Glutamatergic neuron (in vitro differentiated cells): ENCODE measurements at places on chromosomes 2 and 18.
A peak's percentile ranks its signal among the peaks of the same experiment; 100 is the strongest.

DNA sequence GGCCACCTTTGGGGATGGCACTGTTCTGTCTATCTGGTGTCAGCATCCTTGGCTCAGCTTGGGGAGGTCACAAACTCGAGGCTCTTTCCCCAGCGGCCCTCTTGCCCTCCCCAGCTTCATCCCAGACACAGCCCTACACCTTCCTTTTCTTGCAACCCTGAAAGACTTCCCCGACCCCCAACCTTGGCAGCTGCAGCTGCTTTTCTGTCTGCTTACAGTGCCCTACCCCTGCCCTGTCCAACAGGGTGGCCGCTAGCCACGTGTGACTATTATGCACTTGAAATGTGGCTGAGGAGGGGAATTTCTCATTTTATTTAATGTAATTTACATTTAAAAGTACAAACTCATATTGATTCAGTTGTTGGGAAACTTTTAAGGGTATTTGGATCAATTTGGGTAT lies 41.3 kb downstream of the NGEF start:
- no peak for DNase-seq

- DNase-seq, result no peak
These were observed 28.7 kb downstream of the CYP26B1 start for GRCh38 chr2:72118951-72119350.

- DNase-seq, result no peak
These were observed 363.9 kb downstream of the KCNJ3 start for GRCh38 chr2:155062250-155062921.

DNA sequence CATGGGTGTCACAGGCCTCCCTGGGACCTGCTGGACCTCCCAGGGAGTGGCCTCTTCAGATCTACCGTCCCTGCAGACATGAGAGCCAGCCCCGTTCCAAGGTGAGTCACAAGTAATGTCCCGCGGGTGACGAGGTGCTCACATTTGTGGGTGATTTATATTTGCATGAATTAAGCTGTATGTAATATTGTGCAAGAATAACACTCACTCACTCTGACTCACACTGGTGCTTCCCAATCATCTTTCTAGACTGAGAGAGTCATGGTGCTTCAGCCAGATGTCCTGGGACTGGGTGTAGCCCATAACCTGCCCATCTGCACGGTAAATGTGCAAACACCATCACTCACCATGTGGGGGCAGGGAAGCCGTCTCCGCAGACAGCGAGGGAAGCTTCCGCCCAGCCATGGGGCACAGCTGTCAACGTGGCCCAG lies 347.5 kb upstream of the SALL3 start:
- no peak for DNase-seq

GRCh38 chr18:9760641-9761040 lies 52.5 kb downstream of the RAB31 start:
- no peak for DNase-seq

- no peak for DNase-seq
These were observed 15.3 kb downstream of the VIT start for GRCh38 chr2:36711741-36712314.

DNA sequence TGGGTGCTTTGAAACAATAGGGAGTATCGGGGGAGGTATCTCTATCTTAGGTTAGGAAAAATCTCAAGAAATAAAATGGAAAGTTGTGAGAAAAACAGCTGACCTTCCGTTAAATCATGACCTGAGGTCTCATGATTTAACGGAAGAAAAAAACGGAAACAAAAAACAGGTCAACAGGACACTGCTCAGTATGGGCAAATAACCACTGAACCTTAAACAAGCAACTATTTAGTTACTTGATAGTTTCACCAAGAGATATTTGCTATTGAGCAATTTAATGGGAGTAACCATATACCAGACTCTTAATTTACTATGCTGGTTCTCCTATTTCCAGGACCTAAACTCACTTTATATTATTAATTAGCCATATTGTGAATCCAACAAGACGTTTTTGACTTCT lies 150.8 kb downstream of the PARD3B start:
- DNase-seq, result no peak

GRCh38 chr2:196719110-196719872 lies 79.8 kb downstream of the CCDC150 start:
- DNase-seq, result peak; percentile 62

- no peak for DNase-seq
These were observed 29.6 kb downstream of the MRO start for GRCh38 chr18:50790241-50790640.

GRCh38 chr18:335733-336132 lies 67.9 kb upstream of the THOC1 start:
- DNase-seq, result no peak

DNA sequence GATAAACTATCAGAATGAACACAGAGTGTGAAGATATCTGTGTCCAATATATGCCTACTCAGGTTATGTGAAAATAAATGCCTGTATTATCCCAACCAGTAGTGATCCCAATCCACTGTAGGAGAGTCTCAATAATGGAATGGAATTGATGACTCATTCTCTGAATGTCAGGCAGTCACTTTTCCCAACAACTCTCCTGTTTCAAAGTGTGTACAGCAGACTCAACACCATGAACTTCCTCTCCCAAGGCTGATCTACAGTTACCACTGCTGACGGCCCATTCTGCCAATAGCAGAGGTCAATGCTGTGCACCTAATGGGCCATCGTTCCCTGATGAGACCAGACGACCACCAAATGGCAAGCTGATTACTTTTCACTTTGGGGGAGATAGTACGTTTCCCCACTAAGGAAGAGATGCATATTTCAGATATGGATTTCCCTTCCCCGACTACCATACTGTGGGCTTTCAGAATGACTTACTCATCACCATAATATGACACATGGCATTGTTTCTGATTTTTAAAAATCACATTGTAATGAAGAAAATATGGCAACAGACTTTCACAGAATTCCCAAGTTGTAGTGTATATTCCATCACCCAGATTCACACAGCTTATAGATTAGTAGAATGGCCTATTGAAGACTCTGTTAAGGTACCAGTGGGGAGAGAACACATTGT lies 601.7 kb upstream of the VRK2 start:
- DNase-seq, result no peak
